ENCODE measurements at places on chromosomes 3 and 15.

- DNase-seq = no peak
Measured at GRCh38 chr15:101573951-101574350, 78.2 kb downstream of the TM2D3 start.

- DNase-seq = no peak
Measured at GRCh38 chr3:107407355-107407754, 30.1 kb downstream of the CCDC54 start.

- DNase-seq = no peak
Measured at GRCh38 chr15:85630311-85630710, 164.4 kb downstream of the KLHL25 start.

DNA sequence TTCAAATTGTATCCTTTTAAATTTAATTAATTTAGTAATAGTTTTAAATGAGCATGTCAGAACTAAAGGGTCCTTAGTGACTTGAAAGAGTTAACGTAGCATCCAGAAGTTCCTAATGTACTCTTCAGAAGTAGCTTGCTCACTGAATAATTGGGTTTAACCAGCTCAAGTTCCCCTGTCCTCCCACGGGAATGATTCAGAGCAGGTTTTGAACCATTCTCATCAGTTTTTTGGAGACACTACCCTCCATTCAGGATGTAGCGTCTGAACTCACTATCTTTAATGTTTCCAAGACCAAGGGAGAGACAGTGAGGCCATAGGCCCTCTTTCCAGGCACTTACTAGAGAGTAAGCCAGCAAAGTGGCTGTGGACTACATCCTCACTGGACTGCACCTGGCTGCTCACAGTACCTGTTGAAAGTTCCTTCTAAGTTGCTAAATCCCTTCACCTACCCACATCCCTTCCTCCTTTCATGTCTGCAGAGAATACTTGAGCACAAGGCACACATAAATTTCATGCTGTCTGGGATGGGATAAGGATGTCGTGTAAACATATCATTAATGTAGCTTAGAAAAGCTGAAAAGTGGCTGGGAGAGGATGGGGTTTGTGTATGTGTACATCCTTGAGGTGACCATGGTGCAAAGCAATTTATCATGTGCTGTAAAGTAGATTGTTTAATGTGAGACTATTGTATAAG lies 146.3 kb downstream of the PLCL2 start:
- DNase-seq = no peak

DNA sequence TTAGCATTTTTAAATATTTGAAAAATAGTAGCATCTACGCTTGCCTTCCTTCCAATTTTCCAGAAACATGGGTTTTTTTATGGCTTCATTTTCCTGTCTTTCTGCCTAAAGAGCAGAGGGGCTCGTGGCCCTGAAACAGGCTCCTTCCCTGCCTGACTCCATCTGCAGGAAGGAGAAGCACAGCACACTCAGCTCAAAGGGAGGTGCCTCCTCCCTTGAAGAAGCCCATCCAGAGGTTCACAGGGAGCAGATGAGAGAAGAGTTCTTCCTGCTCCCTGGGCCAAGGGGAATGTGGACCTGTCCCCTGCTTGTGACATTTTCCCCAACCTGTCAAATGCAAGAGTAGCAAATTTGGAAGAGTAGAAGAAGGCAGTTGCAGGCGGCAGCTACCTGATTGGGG lies 55.8 kb downstream of the BBX start:
- DNase-seq = no peak
